Stimulated activated CD4-positive, alpha-beta T cell treated with anti-CD3 and anti-CD28 coated beads, Interleukin-2, amount 100 ng/mL, for 4 hours (primary cell): ENCODE measurements at places on chromosomes 1 and 21.
A peak's percentile ranks its signal among the peaks of the same experiment; 100 is the strongest.

- DNase-seq = no peak
Observed at GRCh38 chr1:105686874-105687690, 1369.4 kb upstream of the PRMT6 start.

- no peak for DNase-seq
Observed at GRCh38 chr21:33441489-33442477, 38.0 kb downstream of the TMEM50B start.

GRCh38 chr1:115377411-115377810, 39.4 kb upstream of the NGF start:
- no peak for DNase-seq

GRCh38 chr1:226990133-226990716, 50.1 kb downstream of the COQ8A start:
- peak; percentile 7 for DNase-seq

DNA sequence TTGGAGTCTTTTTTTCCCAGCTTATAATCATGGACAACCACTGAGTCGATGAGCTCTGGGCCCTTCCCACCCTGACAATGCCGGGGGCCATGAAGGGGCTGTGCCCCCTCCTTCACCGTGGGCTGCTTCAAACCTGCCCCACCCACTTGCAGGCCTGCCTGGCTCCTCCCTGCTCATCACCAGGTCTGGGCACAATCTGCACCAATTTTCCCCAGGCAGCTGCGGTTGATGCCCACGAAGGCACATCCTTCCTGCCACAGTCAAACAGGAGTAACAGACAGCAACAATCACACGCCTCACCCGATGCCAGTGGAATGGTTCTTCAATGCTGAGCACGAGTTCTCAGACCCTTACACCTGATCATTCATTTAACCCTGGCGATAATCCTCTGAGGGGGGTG, 18.9 kb downstream of the PGLYRP3 start:
- DNase-seq = no peak

GRCh38 chr1:119791377-119791776, 19.9 kb downstream of the REG4 start:
- no peak for DNase-seq
